Liver (tissue), 10 donors: ENCODE measurements at places on chromosomes 1 and 21. TPM values are rescaled to one million over a fixed set of nuclear protein-coding genes. Genes with fewer than 3 reads are reported as not detected.
A peak's percentile ranks its signal among the peaks of the same experiment; 100 is the strongest.

DNA sequence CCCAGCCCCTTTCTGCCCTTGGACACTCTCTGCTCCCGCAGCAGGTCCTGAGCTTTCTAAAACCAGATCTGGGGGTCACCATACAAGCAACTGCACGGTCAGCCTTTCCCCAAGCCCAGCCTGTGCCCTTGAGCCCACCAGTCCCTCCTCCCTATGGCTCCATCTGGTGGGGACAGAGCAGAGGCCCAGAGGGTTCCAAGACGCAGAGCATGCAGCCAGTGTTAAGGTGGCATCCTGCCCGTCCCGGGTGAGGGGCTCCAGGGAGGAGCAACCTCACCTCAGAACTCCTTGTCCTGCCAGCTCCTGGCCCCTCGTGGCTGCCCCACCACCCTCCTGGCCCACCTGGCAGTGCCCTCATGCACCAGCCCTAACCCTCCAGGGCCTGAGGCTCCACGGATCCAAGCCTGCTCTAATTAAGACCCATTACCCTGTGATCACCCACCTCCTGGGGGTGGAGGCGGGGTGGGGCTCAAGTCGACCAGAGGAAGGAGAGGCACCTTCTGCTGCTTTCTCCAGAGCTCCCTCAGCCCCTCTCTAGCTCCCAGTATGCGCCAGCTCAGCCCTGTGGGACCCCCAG, 8.5 kb downstream of the CHD5 start:
- no peak for DNase-seq

- DNase-seq, result no peak
Observed at GRCh38 chr1:89780721-89781120, 40.1 kb upstream of the LRRC8D start.

DNA sequence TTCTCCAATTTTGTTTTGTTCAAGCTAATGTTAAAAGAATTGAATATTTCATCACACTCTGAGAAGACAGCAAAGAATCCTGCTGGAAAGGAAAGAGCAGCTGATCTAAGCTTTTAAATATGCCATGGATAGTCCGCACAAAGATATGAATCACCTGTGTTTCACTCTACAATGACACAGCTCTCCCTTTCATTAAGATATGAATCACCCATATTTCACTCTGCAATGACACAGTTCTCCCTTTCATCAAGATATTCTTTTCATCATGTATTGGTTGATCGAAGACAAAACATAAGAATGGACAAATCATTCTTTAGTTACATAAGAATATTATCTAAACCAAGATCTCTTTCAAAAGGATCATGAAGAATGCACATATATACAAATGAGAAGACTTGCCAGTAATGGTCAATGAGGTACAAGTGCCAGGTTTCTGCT, 367.3 kb downstream of the SMYD3 start:
- DNase-seq, result no peak

GRCh38 chr1:97277891-97278654, 556.5 kb downstream of the PTBP2 start:
- no peak for DNase-seq

DNA sequence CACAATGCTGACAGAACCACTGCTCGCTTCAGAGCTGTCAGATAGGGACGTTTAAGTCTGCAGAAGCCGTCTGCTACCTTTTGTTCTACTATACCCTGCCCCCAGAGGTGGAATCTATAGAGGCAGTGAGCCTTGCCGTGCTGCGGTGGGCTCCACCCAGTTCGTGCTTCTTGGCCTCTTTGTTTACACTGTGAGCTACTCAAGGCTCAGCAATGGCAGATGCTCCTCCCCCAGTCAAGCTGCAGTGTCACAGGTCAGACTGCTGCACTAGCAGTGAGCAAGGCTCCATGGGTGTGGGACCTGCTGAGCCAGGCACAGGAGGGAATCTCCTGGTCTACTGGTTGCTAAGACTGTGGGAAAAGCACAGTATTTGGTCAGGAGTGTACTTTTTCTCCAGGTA, 47.1 kb downstream of the LEPR start:
- peak; percentile 62 for DNase-seq

- DNase-seq, result no peak
Observed at GRCh38 chr1:162892906-162893611, 32.1 kb upstream of the CCDC190 start.

DNA sequence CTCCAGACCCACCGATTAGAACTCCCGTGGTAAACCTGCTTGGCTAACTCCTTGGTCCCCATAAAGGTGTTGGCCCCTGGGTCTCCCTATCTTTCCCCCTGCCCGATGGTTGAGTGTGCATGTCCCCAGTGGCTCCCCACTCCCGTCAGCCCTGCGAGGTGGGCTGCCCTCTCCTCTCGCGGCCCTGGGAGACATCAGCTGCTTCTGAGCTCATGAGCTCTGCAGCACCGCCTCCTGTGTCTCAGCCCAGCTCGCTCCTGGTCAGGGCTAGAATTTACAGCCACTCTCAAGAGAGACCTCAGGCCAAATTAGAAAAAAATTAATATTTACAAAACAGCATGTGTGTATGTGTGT, 15.9 kb upstream of the ZBTB21 start:
- DNase-seq, result no peak

DNA sequence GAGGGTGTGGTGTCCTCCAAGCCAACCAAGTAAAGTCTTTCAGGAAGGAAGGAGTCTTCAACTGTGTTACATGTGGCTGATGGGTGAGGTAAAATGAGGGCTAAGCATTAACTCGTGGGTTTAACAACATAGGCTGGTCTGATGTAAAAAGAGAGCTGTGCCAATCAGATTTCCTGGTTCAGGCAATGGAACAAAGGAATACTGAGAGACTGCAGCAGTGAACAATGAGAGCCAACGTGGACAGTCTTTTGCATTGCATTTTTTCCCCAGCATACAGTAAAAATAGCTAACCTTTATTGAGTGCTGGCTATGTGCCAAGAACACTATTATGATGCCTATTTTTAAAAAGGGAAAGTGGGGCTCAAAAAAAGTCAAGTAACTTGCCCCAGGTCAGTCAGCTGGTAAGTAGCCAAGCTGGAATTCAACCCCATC, 31.1 kb downstream of the DLGAP3 start:
- DNase-seq, result no peak

DNA sequence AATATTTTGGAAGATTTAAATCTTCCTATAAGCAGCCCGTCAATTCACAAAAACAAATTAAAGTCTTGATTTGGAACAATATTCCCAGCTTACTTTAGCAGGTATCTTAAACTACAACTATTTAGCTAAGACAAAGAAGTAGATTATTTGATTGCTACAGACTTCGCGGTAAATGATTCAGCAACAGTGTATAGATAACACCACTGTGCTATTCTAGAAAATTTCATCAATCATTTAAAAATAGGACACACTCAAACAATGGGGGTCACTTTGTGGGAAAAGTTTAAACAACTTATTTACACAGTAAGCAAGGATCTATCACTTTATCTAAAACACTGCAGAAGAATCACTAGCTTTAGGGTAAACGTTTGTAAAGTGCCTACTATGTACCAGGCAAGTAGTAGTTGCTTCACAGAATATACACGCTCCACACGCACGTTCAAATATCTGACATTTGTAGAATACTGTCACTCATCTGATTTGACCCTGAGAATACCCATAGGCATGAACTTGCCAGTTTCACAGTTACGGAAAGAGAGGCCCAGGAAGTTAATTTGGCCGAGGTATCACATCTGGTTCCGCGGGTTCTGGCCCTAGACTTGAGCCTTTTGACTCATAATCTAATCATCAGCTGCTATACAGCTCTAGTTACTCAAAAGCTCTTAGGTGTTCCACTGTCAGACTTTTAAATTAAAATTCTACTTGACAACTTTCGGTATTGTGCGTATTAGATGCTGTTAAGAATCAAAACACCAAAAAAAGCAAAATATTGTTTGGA, 876 bp downstream of the DENND2C start:
- no peak for DNase-seq

DNA sequence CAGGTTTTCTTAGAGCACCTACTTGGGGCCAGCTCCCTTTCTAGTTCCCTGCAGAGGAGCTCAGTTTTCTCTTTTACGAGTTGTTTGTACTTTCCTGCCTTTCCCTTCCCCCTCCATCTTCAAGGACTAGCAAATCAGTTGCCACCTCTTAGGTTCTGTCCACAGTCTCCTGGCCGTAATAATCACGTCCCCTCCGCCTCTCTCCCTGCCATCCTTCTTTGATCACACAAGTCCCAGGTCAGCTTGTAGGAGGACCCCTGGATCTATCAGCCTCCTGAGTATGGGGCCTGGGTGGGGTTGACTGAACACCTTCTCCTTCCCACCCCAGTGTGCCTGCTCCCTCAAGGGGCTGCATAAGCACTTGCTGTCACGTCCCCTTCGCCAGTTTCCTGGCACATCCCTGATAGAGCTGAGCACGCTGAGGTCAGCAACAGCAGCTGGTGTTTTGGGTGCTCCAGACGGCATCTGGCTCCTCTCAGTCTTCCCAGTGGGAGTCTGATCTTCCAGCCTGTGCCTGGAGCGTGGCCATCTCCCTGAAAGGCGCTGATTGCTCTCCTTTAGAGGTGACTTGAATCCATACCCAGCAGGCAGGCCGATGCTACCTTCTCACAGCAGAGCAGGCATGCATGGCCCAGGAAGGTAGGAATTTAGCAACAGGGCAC, 216.1 kb upstream of the TMEM51 start:
- no peak for DNase-seq

DNA sequence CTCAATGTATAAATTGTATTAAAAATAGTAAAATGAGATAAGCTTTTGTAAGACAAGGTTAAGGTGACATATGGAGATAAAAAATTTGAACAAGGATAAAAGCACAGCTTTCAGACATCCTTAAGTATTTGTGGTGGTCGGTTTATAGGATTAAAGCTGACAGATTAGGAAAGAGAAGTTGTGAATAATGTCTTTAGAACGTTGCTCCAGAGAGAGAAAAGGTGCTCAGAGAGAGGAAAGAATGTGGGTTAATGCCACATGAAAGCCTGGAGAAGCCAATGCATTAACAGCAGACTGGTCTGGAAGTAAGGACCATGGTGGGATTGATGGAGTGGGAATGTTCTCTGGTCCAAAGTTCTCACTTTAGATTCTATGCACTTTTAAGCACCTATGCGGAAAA, 44.8 kb downstream of the ATP6V1G3 start:
- no peak for DNase-seq

- no peak for DNase-seq
Observed at GRCh38 chr1:91715416-91716000, 170.4 kb downstream of the TGFBR3 start.

- DNase-seq, result no peak
Observed at GRCh38 chr1:189513091-189513490, 964.6 kb downstream of the BRINP3 start.

GRCh38 chr1:89331890-89332289, 32.0 kb upstream of the GBP6 start:
- DNase-seq, result no peak

DNA sequence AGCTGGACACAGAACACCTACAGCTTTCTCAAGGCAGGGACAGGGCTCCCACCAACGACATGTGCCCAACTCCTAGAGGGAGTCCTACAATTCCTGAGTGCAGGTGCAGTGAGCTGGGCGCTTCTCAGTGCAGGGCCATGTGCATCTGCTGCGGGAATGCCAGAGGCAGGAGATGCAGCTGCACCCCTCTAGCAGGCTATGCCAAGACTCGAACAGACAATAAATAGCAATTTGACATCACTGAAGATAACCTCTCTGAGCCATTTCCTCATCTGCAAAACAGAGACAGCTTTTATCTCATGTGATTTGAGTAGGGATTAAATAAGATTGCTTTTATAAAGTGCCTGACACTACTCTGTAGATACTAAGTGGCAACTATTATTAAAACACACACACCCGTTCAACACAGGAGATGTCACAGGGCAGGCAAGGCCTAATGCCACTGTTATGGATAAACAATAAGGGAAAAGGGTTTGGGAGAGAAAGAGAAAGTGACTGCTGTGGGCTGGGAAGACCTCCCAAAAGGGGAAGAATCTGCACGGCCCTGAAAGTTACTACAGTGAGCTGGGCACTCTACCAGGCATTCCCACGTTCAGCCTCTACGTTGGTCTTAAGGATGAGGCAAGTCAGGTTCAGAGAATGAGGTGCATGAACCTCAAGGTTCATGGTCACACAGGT, 5.7 kb downstream of the SLC9A1 start:
- DNase-seq, result no peak

DNA sequence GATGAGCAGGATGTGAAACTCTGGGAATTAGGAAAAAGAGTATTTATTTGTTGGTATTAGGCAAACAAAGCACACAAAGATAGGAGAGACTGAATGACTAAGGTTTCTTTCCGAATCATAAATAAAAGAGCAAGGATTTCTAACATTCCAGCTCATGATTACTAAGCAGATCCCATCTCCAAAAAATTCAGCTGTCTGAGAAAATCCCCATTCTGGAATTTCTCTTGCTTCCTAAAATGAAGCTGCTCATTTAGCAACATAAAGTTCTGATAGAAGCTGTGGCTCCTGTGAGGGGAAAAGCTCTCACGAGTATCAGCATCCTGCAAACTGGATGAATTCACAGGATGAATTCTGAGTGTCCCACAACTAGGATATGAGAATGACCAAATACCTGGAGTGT, 6.7 kb upstream of the SH2D5 start:
- DNase-seq, result no peak

GRCh38 chr1:154445040-154445472, 39.9 kb downstream of the IL6R start:
- no peak for DNase-seq

- DNase-seq, result no peak
Observed at GRCh38 chr21:29279558-29279957, 19.2 kb upstream of the BACH1 start.

DNA sequence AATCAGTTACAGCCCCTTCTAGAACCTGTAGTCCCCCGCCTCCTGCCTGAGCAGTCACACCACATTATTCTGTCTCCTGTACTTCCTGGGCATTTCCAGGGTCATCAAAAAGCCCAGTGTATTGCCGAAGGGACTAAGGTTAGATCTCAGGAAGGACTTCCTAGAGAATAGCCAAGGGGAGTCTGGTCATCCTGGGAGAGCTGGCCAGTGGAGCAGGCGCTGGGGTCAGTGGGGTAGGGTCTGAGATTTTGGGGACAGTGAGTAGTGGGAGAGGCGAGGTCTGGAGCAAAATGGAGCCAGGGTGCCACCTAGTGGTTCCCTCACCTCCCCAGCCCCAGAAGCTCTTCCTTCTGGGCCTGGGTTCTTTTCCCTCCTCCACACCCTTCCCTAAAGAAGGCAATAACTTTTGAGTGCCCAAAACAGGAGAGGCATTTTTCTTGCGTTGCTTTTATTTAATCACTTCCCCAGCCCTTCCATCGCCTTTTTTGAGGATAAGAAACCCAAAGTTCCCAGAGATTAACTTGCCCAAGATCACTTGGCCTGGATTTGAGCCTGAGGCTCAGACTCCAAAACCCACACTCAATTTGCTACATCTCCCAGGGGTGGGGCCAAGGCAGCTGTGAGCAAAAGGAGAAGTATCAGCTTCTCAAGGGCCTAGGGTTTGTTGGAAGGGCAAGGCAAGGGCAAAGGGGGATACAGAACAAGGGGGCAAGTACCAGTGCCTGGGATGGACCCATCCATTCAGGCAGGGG, 7.3 kb upstream of the PMVK start:
- DNase-seq, result peak; percentile 56

- DNase-seq, result no peak
Observed at GRCh38 chr1:63951059-63951946, 177.5 kb downstream of the ROR1 start.

ANXA9 gene
- 7.5 TPM for polyA plus RNA-seq

GUCA2A gene
- not detected for polyA plus RNA-seq

TMEM52 gene
- 3.2 TPM for polyA plus RNA-seq

TMEM269 gene
- polyA plus RNA-seq, result not detected

TUFT1 gene
- 2.6 TPM for polyA plus RNA-seq

GBP4 gene
- polyA plus RNA-seq, result 4.1 TPM

SERINC2 gene
- 49.6 TPM for polyA plus RNA-seq

AMY1A gene
- polyA plus RNA-seq, result not detected

PLPPR5 gene
- polyA plus RNA-seq, result not detected

NIBAN1 gene
- polyA plus RNA-seq, result 1.3 TPM
